Stimulated activated CD4-positive, alpha-beta T cell treated with anti-CD3 and anti-CD28 coated beads, Interleukin-2, amount 100 ng/mL, for 48 hours (primary cell): ENCODE measurements at places on chromosomes 11 and 22.

DNA sequence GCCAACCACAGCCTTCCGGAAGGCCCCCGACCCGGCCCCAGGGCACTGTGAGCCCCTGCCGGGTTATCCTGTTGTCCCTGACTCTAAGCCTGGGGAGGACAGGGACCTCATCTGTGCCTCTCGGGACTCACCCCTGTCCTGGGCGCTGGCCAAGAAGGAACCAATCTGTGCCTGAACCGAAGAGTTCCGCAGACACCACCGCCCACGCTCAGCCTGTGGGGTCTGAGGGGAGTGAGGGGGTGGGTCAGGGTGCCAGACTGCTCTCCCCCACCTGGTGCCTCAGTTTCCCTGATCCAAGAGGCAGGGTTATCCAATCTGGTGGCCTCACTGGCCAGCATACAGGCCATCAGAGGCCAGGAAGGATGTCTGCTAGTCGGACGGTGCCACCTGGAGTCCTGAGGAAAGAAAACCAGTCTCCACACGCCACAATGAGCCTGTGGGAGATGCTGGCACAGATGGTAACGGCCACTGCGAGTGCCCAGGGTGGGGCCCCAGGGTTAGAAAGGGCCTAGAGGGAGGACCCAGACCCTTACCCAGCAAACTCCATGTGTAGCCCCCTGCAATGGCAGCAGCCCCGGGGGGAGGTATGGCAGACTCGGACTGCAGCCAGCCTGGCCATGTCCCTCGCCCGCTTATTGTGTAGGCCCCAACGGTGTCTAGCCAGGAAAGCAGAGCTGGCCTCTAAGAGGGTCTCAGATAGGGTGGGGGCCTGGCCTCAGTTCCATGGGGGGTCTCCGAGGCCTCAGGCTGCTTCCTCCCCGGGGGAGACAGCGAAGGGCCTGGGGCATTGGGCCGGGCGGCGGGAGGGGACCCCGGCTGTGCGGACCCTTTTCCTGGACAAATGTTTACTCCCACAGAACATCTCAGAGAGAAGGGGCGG, 827 bp upstream of the TNNT3 start:
- DNase-seq, result no peak

DNA sequence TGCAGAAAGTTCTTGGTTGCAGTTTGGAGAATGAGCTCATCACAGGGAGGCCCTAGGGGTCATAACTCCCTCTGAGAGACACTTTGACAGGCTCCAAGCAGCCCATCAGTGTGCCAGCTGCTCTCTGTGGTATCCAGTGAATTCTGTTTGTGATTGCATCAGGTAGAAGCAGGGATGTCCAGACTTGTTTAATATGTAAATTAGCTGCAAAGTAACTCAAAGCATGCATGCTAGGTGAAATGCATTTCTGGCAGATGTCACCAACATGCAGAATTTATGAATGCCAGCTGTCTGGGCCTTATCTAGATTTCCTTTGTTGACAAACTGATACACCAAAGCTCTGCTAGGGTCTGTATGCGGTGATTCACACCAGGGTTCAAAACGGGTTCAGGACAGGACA, 123.6 kb upstream of the MTNR1B start:
- DNase-seq, result no peak

DNA sequence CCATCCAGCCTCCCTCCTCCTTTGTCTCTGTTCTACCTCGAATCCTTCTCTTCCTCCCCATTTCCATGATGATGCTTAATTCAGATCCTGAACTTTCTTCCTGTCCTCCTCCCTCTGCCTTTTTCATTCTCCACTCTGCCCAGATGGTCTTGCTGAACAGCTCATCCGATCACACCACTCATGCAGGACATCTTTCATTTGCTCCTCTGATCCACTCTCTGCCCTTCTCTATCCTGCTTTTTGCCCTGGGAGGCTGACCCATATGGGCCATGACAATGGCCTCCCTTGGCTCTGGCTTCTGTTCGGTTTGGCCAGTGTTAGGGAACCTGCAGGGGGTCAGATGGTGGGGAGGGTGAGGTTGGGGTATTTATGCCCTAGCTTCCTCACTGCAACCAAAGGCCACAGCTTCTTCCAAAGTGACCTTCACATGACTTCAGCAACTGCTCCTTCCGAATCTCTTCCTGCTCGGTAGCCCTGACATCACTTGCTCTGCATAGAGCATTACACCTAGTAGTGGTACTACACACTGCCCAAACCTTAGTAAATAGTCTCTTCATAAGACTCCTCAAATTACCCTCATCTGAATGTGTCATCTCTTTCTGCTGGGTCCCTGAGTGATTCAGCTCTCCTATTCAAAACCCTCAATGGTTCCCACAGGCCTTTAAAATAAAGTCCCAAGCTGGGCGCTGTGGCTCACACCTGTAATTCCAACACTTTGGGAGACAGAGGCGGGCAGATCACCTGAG, 32.7 kb upstream of the MICAL2 start:
- no peak for DNase-seq

DNA sequence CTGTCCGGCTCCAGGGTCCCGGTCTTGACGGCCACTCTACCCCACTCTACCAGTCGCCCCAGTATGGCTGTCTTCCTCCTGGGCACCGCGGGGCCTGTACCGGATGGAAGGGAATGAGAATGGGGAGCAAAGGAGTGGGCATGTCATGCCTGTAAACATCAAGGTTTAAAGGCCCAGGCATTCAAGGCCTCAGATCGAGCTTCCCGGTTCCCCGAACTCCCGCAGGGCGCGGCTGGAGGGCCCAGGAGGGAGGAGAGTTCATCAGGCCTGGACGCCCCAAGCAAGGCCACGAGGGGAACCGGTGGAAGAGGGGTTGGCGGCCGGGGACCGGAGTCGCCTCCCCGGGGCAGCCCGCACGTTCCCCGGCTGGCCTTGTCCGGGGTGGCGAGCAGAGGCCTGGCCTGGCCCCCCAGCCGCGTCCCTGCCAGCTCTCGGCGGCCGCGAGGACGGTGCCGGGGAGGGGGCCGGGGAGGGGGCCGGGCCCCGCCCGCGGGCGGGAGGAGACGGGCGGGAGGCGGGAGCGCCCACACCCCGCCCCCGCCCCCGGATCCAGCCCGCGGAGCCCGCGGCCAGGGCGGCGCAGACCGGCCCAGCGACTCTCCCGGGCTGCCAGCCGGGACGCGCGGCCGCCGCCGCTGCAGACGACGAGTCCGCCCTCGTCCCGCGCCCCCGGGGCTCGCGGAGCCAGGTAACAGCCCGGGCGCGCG, at the start of gene CDC42EP1:
Gene CDC42EP1 (plus strand): TSS at position 580 of the 707 bp plus-strand sequence. CDS start 5,870 bp downstream, outside the sequence.
- no peak for DNase-seq

DNA sequence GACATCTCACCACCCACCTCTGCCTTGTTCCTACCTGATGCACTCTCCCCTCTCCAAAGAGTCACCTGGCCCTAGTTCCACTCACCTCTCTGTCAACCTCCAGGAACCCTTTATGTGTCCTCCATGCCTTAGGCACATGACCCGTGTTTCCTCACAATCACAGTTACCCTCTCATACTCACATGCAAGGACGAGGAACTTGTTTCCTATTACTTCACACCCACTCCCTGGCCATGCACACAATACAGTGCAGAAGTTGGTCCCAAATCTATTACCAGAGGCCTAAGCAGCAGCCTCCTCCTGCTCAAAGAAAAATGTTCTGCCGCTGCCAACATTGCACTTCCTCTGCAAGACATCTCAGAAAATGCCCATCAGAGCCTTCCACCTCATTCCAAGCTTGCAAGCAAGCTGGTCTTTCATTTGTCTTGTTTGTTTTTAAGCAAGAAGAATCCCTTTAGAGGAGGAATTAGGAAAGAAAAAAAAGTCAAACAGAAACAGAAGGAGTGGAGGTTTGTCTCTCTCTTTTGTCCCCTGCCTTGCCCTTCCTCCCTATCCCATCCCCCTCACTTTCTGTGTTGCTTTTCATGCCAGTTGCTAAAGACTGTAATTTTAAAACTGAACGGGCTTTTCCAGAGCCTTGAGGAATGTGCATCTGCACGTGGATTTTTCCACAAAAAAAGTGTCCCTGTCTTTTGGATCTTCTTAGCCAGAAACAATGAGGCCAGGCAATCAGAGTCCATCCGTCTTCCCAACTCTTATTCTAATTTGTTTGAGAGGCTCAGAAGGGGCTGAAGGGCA, 63.4 kb downstream of the KCNJ1 start:
- DNase-seq, result no peak
